ENCODE measurements at places on chromosomes 7 and 10.

DNA sequence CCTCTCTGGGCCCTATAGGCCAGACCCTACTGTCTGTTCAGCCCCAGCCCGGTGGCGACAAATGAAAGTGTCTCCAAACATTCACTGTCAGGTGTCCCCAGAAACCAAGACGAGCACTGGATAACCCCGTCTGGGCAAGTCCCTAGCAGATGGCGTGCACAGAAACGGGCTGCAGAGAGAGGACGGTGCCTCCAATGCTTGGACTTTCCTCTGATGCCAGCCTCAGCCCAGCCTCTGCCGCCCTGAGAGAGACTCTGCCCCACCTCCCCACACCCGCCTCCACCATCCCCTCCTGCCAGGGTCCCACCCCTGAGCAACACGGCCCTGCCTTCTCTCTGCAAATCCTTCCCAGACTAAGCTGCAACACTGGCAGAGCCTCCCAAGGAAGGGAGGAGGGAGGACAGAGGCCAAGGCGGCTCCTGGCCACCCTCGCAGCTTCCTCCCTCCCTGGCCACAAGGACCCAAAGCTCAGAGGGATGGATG is 7.4 kb upstream of the LFNG start:
- no peak for DNase-seq

DNA sequence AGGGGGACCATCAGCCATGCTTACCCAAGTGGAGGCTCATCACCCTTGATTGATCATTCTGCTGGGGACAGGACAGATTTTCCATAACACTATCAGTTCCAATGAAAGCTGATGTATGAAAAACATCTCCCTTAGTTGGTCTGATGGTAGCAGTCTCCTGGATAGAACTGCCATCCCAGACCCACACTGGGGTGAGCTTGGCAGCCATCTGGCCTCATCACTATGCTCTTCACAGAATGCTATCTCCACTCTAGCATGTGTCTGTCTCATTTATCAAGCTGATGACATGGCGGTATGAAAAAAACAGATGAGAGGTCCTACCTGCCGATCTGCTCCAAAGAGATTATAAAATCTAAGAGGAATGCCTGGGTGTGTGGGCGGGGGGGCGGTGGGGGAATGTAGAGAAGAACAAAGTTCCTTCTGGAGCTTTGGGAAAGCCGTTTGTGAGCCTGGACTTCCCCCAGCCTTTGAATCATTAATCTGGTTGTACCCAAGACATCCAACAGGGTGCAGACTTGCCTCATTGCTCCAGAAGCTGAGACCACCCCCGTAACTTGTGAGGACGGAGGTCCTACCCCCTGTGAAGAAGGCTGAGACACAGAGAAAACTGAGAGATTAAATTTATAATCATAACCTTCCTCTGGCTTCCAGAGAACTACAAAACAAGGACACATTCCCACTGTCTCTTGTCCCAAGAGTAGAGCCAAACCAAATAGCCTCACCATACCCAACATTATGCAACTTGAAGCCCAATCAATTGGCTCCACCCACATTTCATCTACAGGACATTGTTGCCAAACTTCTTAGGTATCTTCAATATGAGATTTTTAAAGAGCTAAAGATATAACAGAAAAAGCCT is 340.8 kb downstream of the KCNMA1 start:
- DNase-seq = no peak

DNA sequence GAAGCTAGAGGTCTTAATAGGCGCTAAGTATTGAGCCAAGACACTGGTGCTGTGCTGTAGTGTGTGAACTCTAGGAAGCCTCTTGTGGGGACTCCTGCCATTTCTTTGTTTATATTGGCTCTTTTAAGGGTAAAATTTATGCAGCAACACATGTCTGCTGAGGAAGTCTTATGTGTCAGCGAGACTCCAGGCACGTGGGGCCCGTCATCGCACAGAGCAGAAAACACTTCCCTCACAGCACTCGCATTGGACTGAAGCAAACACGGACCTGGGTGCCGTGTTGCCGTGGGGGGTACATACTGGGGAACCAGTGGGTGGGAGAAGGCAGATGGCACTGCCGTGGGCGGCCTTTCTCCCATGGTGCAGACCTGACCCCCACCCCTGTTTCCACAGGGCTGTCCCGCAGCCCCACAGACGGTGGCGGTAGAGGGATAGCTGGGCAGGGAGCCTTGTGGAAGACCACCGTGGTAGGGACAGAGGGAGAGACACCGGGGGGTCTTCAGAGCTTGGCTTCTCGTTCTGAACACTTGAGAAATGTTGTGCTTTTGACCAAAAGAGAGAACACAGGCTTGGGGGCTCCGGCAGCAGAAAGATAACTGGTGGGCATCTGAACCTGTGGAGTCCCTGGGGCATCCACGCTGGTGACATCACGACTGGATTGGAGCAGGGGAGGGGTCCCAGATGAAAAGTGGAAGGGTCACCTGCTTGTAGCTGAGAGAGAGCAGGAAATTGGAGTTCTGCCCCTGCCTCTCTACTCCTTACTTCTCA is 284.7 kb upstream of the SHH start:
- no peak for DNase-seq

GRCh38 chr10:51718804-51719291 is 19.5 kb upstream of the CSTF2T start:
- no peak for DNase-seq

DNA sequence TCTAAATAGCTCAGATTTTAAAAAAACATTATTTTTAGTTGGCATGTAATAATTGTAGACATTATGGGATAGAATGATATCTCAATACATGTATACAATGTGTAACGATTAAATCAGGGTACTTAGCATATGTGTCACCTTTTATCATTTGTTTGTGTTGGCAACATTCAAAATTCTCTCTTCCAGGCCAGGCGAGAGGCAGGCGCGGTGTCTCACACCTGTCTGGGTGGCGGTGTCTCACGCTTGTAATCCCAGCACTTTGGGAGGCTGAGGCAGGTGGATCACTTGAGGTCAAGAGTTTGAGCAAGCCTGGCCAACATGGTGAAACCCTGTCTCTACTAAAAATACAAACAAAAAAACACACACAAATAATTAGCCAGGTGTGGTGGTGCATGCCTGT is 151.7 kb downstream of the RTKN2 start:
- no peak for DNase-seq
